ENCODE measurements at places on chromosomes 4 and X. TPM values are rescaled to one million over a fixed set of nuclear protein-coding genes. Genes with fewer than 3 reads are reported as not detected.

The MAD2L1 gene
- total RNA-seq = 16.2 TPM

The FOXR2 gene
- not detected for total RNA-seq

The F11 gene
- total RNA-seq = not detected

The F8A1 gene
- total RNA-seq = 10.4 TPM

The EREG gene
- total RNA-seq = 34.0 TPM

The DMRTC1 gene
- total RNA-seq = not detected

The ARHGAP36 gene
- total RNA-seq = not detected

The KIF4A gene
- total RNA-seq = 13.6 TPM

The DRD5 gene
- not detected for total RNA-seq

The RBPJ gene
- 84.7 TPM for total RNA-seq

The MAGEB2 gene
- not detected for total RNA-seq

The AVPR2 gene
- not detected for total RNA-seq

The ASB12 gene
- total RNA-seq = not detected

The FANCB gene
- total RNA-seq = 2.7 TPM

The IL3RA gene
- not detected for total RNA-seq
